ENCODE measurements at places on chromosomes 7 and 10. TPM values are rescaled to one million over a fixed set of nuclear protein-coding genes. Genes with fewer than 3 reads are reported as not detected.
A peak's percentile ranks its signal among the peaks of the same experiment; 100 is the strongest.

KLF14 gene
- total RNA-seq: 0.39 TPM

ZNF503 gene
- 10.4 TPM for total RNA-seq

PSD gene
- total RNA-seq: 2.4 TPM

ANKIB1 gene
- total RNA-seq: 83.8 TPM

ADAM22 gene
- 4.2 TPM for total RNA-seq

GRCh38 chr7:149404825-149405224, 56.0 kb downstream of the ZNF777 start:
- no peak for DNase-seq
- H3K27me3 ChIP-seq: no peaks in the 10 kb centered on the region
- H3K36me3 ChIP-seq: no peaks in the 10 kb centered on the region
- no peak overlapping the region for H3K27ac ChIP-seq

DNA sequence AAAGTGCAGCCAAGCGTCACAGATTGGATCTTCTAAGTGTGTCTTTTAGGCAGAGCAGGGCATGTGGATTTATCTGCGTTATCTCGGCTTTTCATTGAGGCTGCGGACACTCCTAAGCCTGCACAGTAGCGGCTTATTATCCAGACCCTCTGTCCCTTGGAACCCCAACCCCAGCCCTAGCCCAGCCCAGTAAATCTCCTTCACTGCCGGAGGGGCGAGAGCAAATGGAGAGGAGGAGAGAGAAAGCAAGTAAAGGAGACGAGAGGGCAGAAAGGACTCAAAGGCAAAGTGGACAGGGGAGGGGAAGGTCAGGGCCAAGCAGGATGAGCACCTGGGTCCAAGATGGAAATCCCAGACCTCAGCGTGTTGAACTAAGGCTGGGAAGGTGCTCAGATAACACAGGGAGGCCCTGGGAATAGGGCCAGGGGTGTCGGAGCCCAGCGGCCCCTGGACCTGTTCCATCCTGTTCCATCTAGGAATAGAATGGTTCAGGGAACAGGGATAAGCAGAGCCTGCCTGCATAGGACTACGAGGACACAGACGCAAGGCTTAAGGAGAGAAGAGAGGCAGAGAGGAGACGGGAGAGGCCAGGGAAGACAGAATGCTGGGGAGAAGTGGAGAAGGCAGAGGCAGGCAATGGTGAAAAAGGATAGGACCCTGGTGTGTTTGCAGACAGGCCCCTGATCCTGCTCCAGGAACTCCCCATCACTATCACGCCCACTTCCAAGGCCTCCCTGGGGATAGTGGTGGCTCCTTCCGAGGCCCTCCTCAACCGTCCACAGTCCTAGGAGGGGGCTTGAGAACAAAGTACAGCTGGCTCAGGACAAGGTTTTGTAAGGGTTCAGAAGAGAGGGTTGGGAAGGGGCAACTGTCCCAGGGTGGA, 99.6 kb downstream of the CHST15 start:
- H3K27ac ChIP-seq: no peak overlapping the region
- H3K4me3 ChIP-seq: peak overlapping the region; percentile 66
- peaks cover 5% of the 10 kb centered on the region for H3K4me1 ChIP-seq
- no peaks in the 10 kb centered on the region for H3K36me3 ChIP-seq
- no peak for DNase-seq

- no peaks in the 10 kb centered on the region for H3K36me3 ChIP-seq
- peaks cover 15% of the 10 kb centered on the region for H3K4me1 ChIP-seq
- H3K27me3 ChIP-seq: no peaks in the 10 kb centered on the region
- peak overlapping the region; percentile 88 for H3K4me3 ChIP-seq
- peak overlapping the region; percentile 85 for H3K27ac ChIP-seq
- no peak for DNase-seq
Measured at GRCh38 chr7:74253835-74254128, 417 bp downstream of the RFC2 start.

- H3K4me3 ChIP-seq: no peak overlapping the region
- no peaks in the 10 kb centered on the region for H3K27me3 ChIP-seq
- DNase-seq: no peak
- H3K4me1 ChIP-seq: no peaks in the 10 kb centered on the region
- no peaks in the 10 kb centered on the region for H3K36me3 ChIP-seq
Measured at GRCh38 chr10:32889631-32890212, 68.3 kb downstream of the ITGB1 start.

DNA sequence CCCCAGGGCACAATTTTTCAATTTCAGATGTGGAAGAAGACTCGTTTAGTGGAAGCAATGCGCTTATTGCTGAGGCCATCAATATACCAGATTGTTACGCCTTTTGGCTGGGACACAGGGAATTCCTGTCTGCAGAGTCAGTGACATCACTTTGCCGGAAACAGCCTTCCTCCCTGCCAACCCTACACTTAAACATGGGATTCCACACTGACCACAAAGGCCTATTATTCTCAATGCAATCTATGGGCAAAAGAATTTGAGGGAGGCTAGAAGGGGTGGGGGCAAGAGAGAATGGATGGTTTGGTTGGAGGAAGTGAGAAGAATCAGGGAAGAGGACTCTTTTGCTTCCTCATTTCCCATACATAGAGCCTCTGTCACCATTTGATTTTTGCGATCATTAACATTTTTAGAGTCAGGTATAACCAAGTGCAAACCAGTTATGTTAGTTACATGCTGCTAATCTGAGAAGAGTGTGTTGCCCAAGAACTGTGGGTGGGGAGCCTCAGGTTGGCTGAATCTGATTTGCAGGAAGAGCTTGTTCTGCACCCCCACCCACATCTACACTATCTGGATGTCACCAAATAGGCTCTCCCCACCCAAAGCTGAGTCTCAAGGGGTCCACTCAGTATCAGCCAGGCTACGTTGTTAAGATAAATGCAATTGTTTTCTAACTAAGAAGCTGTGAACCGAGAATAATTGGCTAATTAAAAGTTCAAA, 58.2 kb downstream of the ENTPD1 start:
- H3K27ac ChIP-seq: no peak overlapping the region
- H3K36me3 ChIP-seq: no peaks in the 10 kb centered on the region
- H3K27me3 ChIP-seq: peaks cover 3% of the 10 kb centered on the region
- DNase-seq: no peak
- H3K4me1 ChIP-seq: no peaks in the 10 kb centered on the region

All from Panc1 (cell line).